Panc1 (cell line): ENCODE measurements at places on chromosomes 5 and 9.
A peak's percentile ranks its signal among the peaks of the same experiment; 100 is the strongest.

DNA sequence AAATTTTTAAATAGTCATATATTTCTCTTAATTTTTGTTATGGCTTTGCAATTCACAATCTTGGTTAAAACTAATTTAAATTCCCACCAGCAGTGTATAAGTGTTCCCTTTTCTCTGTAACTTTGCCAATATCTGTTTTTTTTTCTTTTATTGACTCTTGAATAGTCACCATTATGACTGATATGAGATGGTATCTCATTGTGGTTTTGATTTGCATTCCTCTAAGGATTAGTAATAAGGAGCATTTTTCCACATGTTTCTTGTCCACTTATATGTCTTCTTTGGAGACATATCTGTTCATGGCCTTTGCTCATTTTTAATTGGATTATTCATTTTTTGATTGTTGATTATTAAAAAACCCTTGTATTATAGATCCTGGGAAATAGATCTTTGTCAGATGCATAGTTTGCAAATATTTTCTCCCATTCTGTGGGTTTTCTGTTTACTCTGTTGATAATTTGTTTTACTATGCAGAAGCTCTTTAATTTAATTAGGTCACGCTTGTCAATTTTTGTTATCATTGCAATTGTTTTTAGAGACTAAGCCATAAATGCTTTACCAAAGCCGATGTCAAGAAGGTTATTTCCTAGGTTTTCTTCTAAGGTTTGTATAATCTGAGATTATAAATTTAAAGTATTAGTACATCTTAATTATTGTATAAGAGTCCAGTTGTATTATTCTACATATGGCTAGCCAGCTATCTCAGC is 610.9 kb downstream of the CHSY3 start:
- peak; percentile 20 for DNase-seq

GRCh38 chr9:78821126-78821822 is 524.3 kb downstream of the PSAT1 start:
- no peak for DNase-seq

GRCh38 chr5:137754961-137755762 is 999 bp upstream of the HNRNPA0 start:
- no peak for DNase-seq

GRCh38 chr9:34572092-34572491 is 17.4 kb downstream of the CNTFR start:
- no peak for DNase-seq

GRCh38 chr9:128470560-128470959 is 14.8 kb downstream of the ODF2 start:
- DNase-seq = no peak

- no peak for DNase-seq
These were observed 539.8 kb downstream of the PRELID2 start for GRCh38 chr5:145295236-145295835.

- DNase-seq = peak; percentile 27
These were observed 127.6 kb upstream of the NMUR2 start for GRCh38 chr5:152532714-152533113.

- DNase-seq = no peak
These were observed 535 bp downstream of the RFX3 start for GRCh38 chr9:3525096-3525835.

GRCh38 chr5:88799938-88800535 is 82.9 kb downstream of the MEF2C start:
- no peak for DNase-seq

GRCh38 chr5:147408980-147409379 is 100.9 kb downstream of the DPYSL3 start:
- DNase-seq = no peak
